Stimulated activated CD8-positive, alpha-beta memory T cell treated with anti-CD3 and anti-CD28 coated beads, Interleukin-7, amount 100 ng/mL, for 24 hours (primary cell): ENCODE measurements at places on chromosomes 3 and 15.

- DNase-seq: no peak
Observed at GRCh38 chr15:62164396-62165103, 535 bp downstream of the C2CD4B start.

DNA sequence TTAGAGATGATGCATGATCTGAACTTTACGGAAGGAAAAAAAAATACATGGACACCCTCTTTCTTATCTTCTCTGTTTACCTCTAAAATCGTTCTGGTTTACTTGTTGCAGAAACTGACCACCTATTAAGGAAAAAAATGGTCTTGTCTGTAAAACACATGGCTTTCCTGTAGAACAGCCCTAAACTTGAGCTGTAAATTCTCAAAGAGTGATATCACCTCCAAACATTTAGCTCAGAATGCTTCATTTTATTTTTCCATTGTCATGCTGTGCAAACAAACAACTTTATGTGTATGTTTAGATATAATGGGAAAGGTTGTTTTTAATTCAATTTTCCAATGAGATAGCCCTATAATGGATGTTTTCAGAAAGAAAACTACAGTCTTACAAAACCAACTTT lies 237.4 kb upstream of the NR2F2 start:
- DNase-seq: no peak

DNA sequence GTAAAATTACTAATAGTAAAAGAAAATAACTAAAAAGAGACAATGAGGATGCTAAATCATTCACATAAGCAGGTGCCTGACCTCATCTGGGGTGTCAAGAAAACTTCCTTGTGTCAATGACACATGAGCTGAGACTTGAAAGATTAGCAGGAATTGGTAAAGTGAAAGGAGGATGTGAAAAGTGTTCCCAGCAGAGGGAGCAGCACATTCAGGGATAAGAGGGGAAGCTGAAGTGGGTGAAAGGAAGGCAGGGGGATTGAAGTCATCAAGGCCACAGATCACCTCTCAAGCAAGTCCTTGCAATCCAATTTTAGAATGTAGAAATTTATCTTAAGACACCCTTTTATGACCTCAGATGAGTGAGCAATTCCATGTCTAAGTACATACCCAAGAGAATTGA lies 60.2 kb upstream of the ACP3 start:
- DNase-seq: no peak

DNA sequence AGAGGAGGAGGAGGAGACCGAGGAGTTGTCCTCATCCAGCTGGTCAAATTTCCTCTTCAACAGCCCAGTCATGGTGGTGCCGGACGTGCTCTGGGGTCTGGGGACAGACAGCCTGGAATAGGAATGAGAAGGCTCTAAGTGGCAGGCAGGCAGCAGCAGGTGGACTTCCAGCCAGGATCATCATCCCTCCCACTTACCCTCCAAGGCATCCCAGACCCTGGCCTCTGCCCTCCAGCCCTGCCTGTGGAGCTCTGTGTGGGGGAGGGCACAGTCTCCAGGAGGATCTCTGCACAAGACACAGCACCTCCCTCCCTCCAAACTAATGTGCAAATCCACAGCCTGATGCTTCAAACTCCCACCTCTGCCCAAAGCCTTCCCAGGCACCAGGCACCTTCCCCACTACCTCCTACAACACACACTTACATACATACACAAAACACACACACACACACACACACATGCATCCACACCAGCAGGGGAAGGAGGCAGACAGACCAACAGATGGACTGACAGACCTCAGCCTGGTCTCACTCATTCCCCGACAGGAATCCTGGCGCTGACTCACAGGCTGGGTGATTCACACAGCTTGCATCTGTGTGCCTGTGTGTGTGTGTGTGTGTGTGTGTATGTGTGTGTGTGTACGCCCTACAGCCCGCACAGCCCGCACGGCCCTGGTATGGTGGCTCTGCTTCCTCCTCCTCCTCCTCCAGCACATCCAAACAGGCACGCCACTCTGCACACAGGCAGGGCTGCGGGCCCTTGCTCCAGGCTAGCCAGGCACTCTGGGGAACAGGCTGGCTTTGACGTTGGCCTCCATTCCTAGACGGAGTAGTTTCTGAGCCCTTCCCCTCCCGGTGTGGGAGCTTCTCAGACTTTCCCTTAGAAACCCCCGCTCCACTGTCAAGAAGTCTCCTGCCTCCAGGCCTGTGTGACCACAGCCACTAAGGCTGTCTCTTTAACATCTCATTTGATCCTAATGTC lies 6.5 kb downstream of the CSRNP1 start:
- DNase-seq: peak; percentile 43

DNA sequence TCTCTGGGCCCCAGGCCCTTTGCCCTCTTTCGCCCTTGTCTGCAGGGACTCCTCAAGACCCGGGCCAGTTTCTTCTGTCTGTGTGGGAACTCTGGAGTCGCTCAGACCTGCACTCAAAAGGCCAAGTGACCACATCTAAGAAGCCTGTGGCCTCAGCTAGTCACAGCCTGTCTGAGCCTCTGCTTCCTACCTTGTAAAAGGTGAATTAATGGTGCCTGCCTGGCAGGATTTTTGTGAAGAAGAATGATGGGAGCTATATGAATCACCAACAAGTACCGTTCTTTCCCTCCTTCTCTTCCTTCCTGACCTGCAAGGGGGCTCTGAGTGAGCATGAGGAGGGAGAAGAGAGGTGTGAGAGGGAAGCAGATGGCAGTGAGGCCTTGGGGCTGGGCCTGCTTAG lies 7.5 kb downstream of the PLIN1 start:
- DNase-seq: no peak

GRCh38 chr15:63633312-63633711 lies 36.1 kb downstream of the FBXL22 start:
- DNase-seq: no peak
